ENCODE measurements at places on chromosomes 7 and 10.

GRCh38 chr7:133528796-133529195 lies 275.9 kb downstream of the EXOC4 start:
- no peak for DNase-seq

DNA sequence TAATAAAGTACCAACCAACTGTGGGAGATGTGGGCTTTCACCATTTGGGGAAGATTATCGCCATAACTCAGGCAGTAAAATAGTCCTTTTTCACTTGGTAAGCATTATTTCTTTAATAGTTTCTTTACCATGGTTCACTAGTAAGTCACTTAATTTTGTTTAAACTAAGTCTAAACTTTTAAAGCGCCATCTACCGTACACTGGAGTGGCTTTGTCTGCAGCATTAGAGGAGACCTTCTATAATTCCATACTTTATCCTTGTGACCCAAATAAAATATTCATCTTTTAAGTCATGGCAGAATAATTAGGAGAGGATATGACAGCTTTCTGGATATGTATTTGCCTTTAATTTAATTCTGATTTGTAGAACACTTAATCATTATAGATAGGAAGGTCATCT lies 468.0 kb downstream of the MAGI2 start:
- no peak for DNase-seq

DNA sequence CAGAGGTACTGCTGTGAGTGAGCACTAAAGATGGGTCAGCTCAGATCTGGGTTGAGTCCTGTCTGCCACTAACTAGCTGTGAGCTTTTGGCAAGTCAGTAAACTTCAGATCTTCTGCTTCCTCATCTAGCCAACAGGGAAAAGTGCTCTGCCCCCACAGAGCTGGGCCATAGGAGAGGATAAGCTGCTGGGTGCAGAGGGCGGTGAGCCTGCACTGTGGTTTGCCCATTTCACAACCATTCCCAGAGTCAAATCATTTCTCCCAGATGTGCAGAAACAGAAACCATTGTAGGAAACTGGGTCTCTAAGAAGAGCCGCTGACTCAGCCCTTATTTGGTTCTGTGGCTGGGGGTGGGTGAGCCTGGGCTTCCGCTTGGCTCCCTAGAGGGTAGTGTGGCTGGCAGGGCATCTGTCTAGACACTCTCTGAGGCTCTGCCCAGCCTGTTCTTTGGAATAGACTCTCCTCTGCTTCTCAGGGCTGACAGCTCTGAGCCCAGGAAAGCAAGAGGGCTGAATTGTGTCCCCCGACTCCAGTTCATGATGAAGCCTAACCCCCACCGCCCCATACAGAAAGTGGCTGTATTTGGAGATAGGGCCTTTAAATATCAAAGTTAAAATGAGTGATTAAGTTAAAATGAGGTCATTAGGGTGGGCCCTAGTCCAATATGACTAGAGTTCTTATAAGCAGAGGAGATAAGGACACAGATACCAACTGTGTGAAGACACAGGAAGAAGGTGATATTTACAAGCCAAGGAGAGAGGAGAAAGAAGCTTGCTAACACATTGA lies 29.5 kb upstream of the ARHGAP22 start:
- peak; percentile 24 for DNase-seq

GRCh38 chr7:156988343-156989185 lies 21.9 kb downstream of the MNX1 start:
- no peak for DNase-seq

- DNase-seq: no peak
Observed at GRCh38 chr7:152588350-152588749, 87.6 kb downstream of the XRCC2 start.
